ENCODE measurements at places on chromosomes 5 and 9.
A peak's percentile ranks its signal among the peaks of the same experiment; 100 is the strongest.

- DNase-seq, result no peak
Measured at GRCh38 chr5:89545076-89545475, 662.1 kb upstream of the MEF2C start.

GRCh38 chr9:123406691-123407216, 50.8 kb downstream of the CRB2 start:
- peak; percentile 30 for DNase-seq

DNA sequence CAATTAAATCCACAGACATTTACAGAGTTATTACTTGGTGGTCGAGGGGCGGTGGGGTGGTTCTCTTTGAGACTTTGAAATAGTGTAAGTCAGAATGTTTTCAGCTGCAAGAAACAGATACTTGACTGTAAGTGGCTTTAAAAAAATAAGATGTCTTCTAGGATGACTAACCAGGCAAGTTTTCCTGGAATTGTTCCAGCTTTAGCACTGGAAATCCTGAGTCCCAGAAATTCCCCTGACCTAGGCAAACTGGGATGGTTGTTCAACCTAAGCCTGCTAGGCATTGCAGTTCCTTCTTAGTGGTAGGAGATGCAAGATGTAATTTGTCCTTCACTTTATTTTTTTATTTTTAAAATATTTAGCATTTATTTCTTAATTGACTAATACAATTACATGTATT, 169.5 kb upstream of the POC5 start:
- peak; percentile 27 for DNase-seq

DNA sequence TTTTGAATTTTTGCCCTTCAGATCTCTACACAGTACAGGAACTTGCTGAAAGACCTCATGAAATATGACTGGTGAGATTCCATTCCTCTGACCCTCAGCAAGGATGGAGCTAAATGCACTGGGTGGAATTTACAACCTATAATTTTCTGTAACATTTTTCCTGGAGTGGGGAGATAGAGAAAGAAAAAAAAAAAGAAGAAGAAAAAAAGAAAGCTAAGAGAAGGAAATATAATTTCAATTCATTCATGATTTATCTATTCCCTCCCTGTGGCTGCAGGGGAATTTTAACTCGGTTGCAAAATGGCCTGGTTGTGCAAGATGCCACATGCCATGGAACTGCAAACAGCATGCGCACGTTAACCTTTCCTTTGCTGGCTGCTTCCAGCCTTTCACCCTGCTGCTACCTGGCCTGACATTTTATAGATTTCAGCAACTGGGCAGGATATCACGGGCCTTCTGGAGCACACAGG, 155.4 kb downstream of the FSTL4 start:
- no peak for DNase-seq

- DNase-seq, result no peak
Measured at GRCh38 chr9:100739666-100740065, 161.8 kb downstream of the CAVIN4 start.
